Pericardium fibroblast (primary cell): ENCODE measurements at places on chromosomes 13 and 19. TPM values are rescaled to one million over a fixed set of nuclear protein-coding genes. Genes with fewer than 3 reads are reported as not detected.

The VSIG10L gene
- total RNA-seq = 0.35 and 2.0 TPM in 2 replicates

The GJB2 gene
- total RNA-seq = 0.12 and 0.60 TPM in 2 replicates

The JSRP1 gene
- total RNA-seq = 1.5 TPM in 1 of 2 replicates, not detected in the other

The FPR2 gene
- total RNA-seq = 0.09 TPM in 1 of 2 replicates, not detected in the other

The ZNF723 gene
- not detected in 2 replicates for total RNA-seq

The C2CD4C gene
- 0.26 TPM in 1 of 2 replicates, not detected in the other for total RNA-seq

The RAB3A gene
- total RNA-seq = 2.0 and 2.2 TPM in 2 replicates

The CBARP gene
- 3.3 and 5.3 TPM in 2 replicates for total RNA-seq

The C19orf81 gene
- total RNA-seq = 1.1 TPM in 1 of 2 replicates, not detected in the other

The ELSPBP1 gene
- total RNA-seq = not detected in 2 replicates

The RXFP2 gene
- not detected in 2 replicates for total RNA-seq

The PRODH2 gene
- total RNA-seq = not detected in 2 replicates

The CNN2 gene
- 279 and 398 TPM in 2 replicates for total RNA-seq

The LAIR1 gene
- total RNA-seq = not detected in 2 replicates

The KIR3DL1 gene
- total RNA-seq = not detected in 2 replicates

The CLEC11A gene
- 172 and 192 TPM in 2 replicates for total RNA-seq

The POU4F1 gene
- not detected in 2 replicates for total RNA-seq

The SELENOV gene
- total RNA-seq = not detected in 2 replicates

The ELL gene
- total RNA-seq = 9.5 and 11.8 TPM in 2 replicates

The RUVBL2 gene
- total RNA-seq = 100 and 106 TPM in 2 replicates

The ICAM4 gene
- 0.60 and 4.1 TPM in 2 replicates for total RNA-seq

The OR10H1 gene
- not detected in 2 replicates for total RNA-seq

The DNASE2 gene
- 42.4 and 52.9 TPM in 2 replicates for total RNA-seq

The N4BP2L1 gene
- total RNA-seq = 0.93 and 2.4 TPM in 2 replicates

The PCDH17 gene
- under 0.01 and 31.2 TPM in 2 replicates for total RNA-seq

The DYRK1B gene
- 17.3 and 18.2 TPM in 2 replicates for total RNA-seq

The LYPD3 gene
- total RNA-seq = 1.3 TPM in 1 of 2 replicates, not detected in the other

The ZNF582 gene
- total RNA-seq = 3.6 and 4.3 TPM in 2 replicates

The CYSLTR2 gene
- not detected in 2 replicates for total RNA-seq

The FGF21 gene
- not detected in 2 replicates for total RNA-seq

The CDK8 gene
- total RNA-seq = 13.7 and 15.1 TPM in 2 replicates

The CACNG8 gene
- 0.60 and 1.6 TPM in 2 replicates for total RNA-seq

The ZBTB45 gene
- total RNA-seq = 15.2 and 15.5 TPM in 2 replicates

The APOC4 gene
- total RNA-seq = not detected in 2 replicates

The PDX1 gene
- not detected in 2 replicates for total RNA-seq

The KCNRG gene
- total RNA-seq = 0.09 and 0.70 TPM in 2 replicates

The ACTN4 gene
- 129 and 263 TPM in 2 replicates for total RNA-seq

The DOCK6 gene
- 13.5 and 20.3 TPM in 2 replicates for total RNA-seq

The AXL gene
- 75.6 and 94.9 TPM in 2 replicates for total RNA-seq

The HAUS8 gene
- total RNA-seq = 0.94 and 1.8 TPM in 2 replicates

The PNMA8A gene
- total RNA-seq = 1.9 and 2.5 TPM in 2 replicates
